Non-pigmented ciliary epithelial cell (primary cell): ENCODE measurements at places on chromosomes 3 and 15.

GRCh38 chr3:33095436-33095835 is 1.5 kb downstream of the GLB1 start:
- DNase-seq, result no peak

DNA sequence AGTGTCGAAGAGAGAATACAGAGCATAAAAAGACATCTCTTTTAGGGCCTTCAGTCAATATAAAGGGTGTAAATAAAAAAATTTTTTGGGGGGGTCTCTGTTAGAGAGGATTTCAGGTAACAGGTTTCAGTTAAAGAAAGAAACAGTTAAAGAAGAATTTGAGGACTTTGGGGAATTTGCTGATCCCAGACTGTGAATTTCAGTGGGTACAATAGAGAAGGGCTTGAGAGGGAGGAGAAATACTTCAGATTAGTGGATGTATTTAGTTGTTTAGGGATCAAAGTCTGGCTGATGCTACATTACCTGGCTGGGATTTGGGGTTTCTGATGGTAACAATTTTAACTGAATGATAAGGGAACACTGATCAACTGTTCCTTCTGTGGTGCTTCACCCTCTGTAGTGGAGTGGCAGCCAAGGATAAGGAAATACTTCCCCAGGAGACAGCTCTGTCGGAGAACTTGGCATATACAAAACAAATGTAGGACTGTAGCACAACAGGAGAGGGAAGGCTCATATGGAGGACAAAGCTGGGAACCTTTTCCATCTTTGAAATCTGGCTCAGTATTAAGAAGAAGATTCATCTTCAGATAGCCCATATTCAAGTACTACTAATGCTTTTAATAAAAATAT is 79.2 kb downstream of the MEF2A start:
- no peak for DNase-seq

GRCh38 chr3:36964817-36965216 is 20.0 kb upstream of the TRANK1 start:
- no peak for DNase-seq

GRCh38 chr3:181955566-181955965 is 243.8 kb downstream of the SOX2 start:
- DNase-seq, result no peak

DNA sequence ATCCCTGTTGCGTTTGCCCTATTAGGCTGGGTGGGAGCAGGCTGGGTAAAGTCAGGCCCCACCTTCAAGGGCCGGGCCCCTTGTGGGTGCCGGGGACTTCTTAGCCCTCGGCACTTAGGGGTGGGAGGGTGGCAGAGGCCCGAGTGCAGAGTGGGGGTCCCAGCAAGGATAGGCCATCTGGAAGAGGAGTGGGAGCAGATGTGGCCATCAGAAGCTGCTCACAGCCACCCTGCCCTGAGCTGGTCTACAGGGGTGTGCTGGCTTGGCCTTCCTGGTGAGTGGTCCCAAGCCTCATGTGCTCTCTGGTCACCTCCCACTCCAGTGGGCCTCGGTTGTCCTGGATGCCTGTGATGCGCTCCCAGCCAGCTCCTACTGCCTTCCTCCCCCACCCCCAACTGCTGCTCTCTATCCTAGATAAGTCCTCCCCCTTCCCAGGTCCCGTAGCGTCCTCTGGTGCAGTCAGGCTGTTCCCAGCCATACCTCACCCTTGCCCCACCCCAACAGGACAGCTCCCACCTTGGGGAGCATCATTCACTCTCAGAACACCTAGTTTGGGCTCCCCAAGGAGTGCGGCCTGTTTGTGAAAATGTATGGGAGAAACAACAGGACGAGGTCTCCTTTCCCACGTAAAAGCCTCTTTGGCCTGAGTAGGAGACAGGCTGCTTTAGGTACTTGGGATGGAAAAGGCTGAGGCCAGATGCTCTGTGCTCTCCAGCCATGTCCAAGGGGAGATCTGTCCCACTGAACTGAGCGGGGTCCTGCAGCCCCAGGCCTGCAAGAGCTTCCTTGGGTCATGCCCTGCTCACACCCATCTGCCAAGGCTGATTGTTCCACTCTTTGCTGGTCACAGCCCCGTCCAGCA is 24.9 kb upstream of the PLXNA1 start:
- DNase-seq, result no peak

DNA sequence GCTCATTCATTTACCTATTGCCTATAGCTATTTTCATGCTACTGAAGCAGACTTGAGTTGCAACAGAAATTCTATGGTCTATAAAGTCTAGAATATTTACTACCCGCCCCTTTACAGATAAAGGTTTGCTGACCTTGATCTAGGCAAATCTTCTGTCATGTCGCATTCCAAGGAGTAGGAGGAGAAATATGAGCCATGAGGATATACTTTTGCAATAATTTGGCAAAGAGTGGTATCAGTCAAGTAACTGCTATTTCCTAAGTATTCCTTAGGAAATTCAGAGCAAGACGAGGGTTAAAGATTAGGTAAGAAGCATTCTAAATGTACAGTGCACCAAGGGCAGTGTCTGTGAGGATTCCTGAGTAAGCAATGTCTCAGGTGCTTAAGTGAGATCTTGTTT is 121.0 kb upstream of the NUDT16 start:
- DNase-seq, result no peak

DNA sequence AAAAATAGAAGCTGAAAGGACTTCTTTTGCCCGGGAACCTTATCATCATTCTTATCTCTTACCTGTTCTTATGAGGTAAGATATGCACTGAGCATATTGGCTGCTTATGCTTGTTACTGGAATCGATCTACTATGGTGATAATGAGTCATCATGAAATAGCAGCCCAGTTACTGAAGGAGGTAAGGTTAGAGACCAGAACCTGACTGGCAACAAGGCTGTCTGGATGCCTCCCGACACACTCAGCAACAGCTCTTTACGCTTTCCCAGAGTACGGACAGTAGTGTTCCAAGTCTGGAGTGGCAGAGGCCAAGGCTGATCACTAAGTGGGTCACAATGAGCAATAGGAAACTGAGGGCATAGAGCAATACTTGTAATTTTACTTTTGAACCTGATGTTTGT is 314.1 kb downstream of the NLGN1 start:
- DNase-seq, result no peak

DNA sequence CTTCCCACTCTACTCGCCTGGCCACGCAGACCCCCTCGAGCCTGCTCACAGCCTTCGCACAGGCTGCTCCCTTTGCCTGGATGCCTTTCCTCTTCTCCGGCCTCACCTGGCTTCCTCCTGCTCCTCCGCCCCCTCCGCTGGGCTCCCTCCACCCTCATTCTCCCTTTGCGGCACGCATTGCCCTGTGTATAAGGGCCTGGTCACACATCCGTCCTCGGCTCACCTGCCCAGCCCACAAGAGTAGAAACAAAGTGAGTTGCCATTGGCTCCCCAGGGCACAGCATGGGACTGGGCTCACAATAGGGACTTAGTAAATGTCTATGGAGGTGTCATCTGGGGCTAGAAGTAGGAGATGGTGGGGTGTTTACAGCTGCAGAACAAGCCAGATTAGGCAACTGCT is 4.2 kb downstream of the PLXND1 start:
- no peak for DNase-seq

- DNase-seq, result no peak
These were observed 112.4 kb upstream of the DCBLD2 start for GRCh38 chr3:99013777-99014315.

DNA sequence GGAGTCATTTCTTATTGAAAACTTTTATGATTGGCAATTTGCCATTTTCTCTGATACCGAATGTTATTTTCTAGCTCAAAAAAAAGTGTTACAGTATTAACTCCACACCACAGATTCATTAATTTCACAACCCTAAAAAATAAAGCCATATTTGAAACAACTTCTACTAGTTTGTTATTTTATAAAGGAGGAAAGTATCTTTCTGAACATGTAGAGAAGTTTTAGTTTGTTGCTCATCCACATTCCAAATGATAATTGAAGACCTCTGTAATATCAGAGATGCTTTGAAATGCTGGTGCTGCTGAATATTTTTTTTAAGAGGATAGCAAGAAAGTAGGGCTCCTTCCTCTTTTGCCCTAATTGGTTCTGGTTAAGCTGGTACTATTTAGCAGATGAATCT is 1.9 kb downstream of the VGLL3 start:
- DNase-seq, result no peak

GRCh38 chr3:153320585-153321128 is 158.6 kb downstream of the RAP2B start:
- DNase-seq, result no peak

DNA sequence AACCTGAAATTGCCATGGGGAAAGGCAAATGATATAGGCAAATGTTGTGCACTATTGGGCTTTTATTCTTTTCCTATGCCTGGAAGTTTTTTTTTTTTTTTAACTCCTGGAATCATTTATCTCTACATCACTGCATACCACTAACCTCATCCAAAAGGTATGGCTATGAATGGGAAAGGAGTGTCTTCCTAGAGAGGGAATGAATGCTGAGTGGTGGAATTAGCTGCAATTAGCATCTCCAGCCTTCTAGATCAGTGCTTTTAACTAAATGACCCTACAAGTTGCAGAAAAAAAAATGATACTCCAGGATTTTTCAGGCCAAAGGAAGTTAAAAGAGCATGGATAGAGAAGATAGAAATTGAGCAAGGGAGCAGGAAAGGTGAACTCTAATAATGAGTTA is 429.8 kb upstream of the PDZRN3 start:
- no peak for DNase-seq

DNA sequence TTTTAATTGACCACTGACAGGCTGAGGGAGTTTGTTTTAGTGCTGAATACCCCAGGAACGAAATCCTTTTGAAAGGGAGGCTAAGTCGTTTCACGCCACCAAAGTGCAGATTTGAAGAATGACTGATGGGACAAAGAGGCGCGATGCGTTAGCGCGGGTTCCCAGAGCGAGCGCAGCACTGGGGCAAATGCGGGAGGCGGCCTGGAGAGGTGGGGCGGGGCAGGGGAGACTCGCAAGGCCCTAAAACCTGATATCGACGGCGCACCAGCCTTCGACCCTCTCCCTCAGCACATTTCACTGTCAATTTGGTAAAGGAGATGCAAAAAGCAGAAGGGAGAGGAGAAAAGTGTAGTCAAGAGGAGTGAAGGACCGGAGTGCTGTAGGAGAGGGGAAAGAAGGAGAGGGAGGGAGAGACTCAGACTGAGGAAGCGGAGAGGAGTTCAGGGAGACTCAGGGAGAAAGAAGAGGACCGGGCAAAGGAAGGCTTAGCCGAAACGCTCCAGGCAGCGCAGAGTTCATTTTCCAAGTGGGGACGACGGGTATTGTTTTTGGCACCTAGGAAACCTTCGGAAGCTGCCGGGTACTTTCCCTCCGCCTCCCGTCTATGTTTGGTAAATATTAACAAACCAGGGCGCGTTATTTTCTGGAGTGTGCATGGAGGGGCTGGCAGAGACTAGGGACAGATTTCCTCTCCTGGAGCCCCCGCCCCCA is 3.8 kb upstream of the FOXB1 start:
- DNase-seq, result no peak

DNA sequence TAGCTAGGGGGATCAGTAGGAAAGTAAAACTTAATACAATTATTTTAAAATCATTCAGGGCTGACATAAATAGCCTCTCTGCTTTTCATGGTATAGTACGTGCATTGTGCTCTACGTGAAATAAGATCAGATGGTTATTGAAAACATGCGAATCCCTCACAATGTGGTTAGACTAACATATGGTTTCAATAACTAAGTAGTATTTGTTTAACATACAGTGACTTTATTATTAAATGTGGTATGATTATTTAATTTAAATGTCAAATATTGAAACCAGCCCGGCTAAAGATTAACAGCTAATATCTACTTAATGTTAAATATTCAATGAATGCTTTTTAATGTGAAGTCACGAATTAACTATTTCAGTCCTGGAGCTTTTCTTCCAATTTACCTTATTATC is 473.9 kb upstream of the THBS1 start:
- no peak for DNase-seq

DNA sequence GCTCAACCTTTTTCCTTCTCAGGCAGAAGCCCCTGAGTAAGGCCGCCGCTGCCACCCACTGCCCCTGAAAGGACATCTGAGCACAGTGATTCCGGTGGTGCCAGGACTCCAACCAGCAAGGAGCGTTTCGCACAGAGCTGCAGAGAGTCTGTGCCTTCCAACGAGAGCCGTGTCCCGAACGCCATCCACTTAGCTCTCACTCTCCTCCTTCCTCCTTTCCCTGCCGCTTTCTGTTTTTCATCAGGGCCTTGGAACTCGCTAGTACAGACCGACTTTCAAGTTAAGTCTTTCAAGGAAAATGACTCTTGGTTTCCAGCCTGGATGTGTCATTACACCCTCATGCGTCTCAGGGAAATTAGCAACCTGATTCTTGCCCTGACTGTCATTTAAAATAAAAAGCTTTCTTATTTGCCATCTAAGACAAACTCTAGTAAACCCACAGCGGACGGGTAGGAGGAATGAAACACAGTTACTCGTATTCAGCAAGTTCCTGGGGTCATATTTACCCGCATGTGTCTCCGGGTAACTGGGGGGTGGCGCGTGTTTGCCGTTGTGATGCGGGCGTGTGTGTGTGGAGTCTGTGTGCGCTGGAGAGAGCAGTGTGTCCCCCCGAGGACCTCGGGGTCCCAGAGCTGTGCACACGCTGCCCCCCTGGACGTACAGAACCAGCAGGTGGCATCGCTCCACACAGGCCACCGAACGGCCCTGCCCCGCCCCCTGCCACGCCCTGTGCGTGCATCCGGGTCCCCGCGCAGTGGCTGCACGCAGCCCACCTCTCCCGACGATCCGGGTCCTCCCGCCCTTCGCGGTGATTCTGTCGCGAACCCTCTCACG is 30.4 kb upstream of the ALDH1A3 start:
- DNase-seq, result no peak
